ENCODE measurements at places on chromosomes 12 and 14.

DNA sequence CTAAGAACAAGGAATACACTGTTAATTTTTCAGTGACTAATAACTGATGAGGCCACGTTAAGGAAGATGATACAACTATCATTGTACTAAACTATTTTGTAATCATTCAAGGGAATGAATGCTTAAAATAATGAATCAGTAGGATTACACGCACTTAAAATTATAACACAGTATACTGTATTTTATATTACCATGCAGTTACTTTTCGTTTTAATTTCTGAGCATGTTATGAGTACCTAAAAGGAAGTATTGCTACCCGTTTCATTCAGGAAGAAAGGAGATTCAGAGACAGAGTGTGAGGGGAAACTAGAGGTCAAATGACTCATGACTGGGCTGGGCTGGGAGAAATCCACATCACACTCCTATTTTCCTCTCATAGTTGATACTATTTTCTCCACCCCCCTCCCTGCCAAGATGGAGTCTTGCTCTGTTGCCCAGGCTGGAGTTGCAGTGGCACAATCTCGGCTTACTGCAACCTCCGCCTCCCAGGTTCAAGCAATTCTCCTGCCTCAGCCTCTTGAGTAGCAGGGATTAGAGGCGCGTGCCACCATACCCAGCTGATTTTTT lies 202.0 kb downstream of the PPM1H start:
- no peak for DNase-seq

GRCh38 chr12:113322343-113322742 lies 12.6 kb downstream of the SLC8B1 start:
- DNase-seq = no peak

- no peak for DNase-seq
Observed at GRCh38 chr14:59184396-59184795, 4.1 kb upstream of the DAAM1 start.

DNA sequence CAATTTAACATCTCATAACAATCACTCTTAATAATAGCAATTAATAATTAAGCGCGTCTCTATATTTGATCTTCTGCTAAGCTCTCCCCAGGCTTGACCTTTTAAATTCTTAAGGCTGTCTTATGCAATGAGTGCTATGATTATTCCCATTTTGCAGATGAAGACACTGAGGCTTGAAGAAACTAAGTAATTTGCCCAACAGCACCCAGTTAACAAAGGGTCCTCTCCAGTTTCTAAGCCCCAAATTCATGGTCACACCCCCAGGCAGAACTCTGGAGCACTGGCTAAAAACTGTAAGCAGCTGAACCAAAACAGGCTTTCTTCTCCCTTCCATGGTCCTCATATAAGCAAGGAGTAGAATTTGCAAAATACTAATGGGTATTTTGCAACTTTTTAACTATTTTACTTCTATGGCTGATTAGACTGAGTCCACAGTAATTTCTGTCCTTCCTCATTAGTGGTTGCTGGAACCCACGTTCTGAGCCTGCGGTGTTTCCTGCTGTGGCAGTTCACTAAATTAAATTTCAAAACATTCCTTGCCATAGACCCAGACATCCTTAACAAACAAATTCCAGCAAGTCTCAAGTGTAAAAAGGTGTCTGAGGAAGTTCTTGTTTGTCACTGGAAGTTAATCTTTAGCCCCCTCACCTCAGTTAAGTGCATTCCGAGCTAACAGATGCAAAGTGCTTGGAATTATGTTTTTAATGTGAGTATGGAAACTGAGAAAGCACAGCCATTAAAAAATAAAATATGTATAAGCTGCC lies 76.5 kb downstream of the TMEM132D start:
- DNase-seq = no peak

DNA sequence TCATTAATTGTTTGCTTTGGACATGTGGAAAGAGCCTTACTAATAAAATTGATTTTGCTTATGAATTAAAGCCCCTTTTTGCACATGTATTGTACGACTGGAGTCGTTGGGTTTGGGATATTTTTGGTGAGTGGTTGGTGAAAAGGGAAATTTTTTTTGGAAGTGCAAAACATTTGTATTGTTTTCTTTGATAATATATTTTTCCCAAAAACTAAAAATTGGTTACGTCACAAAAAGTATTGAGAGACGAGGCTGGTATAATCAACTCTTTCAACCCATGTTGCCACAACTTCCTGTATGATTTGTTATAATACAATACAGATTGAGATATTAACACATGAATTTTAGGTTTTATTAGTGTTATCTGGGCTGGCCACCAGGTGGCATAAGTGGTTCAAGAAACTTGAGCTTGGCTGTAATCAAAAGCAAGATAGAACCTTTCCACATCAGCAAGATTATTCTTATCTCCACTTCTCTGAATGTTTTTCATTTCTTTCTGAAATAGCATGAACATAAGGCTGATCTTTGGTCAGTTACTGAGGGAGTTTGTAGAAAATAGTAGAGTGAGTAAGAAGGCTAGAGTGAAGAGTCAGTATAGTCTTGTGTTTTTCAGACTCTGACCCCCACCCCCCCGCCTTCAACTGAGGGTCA lies 8.7 kb downstream of the NGDN start:
- DNase-seq = no peak

- no peak for DNase-seq
Observed at GRCh38 chr14:33555710-33556350, 395.0 kb downstream of the EGLN3 start.

- no peak for DNase-seq
Observed at GRCh38 chr12:11978726-11979384, 91.9 kb upstream of the BCL2L14 start.

GRCh38 chr12:68405343-68405781 lies 73.2 kb upstream of the MDM1 start:
- no peak for DNase-seq

GRCh38 chr12:127284870-127285431 lies 982.0 kb upstream of the TMEM132C start:
- no peak for DNase-seq

- peak; percentile 61 for DNase-seq
Observed at GRCh38 chr12:96516472-96517430, 27.4 kb downstream of the CFAP54 start.

DNA sequence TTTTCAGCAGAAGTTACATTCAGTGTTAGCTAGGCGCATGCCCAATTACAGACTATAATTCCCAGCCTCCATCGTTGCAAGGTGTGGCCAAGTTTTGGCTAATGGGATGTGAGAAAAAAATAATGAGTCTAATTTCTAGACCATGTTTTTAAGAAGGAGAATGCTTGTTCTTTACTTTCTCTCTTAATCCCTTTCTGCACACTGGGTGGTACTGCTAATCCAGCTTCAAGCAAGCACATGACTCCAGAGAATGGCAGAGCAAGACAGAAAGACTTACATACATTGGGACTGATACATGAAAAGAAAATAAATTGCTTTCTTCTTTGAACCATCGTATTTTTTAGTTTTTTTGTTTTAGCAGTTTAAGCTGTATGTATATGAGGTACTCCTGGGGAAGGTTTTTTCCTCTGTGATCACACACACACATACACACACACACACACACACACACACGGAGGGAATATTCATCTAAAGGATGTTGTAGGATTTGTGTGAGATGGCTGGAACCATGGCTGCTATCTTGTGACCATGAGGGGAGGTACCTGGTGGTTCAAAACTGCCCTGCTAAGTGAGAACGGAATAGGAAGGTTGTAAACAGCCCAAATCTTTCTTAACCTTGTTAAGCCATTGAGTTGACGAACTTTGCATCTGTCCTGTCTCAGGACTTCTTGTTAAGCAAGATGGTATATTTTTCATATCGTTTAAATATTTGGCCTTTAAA lies 34.3 kb upstream of the LTA4H start:
- no peak for DNase-seq

GRCh38 chr12:94779485-94779884 lies 129.1 kb upstream of the TMCC3 start:
- DNase-seq = no peak

- DNase-seq = no peak
Observed at GRCh38 chr14:21626491-21627230, 8.1 kb downstream of the OR10G2 start.

GRCh38 chr12:48863291-48863690 lies 2.4 kb downstream of the RND1 start:
- no peak for DNase-seq

GRCh38 chr12:124296916-124297351 lies 2.0 kb downstream of the RFLNA start:
- no peak for DNase-seq

GRCh38 chr12:78096909-78097597 lies 266.4 kb downstream of the NAV3 start:
- DNase-seq = no peak

DNA sequence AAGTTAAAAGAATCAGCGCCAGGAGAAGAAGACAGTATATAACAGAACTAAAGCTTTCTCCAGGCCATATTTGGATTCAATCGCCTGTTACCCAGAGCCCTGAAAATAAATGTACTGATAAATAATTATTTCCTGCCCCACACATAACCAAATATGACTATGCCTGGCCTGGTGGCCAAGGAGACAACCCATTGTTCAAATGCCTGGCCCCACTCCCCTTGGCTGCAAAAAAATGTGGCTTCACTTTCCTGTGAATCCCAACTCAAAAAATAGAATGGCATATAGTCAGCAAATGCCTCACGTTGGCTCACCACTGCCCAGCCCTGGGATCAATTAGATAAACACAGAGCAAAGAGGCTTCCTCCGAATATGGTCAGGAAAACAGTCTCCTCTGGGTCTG lies 472.1 kb downstream of the BCL11B start:
- DNase-seq = no peak

- no peak for DNase-seq
Observed at GRCh38 chr14:104524726-104525125, 54.8 kb upstream of the C14orf180 start.

DNA sequence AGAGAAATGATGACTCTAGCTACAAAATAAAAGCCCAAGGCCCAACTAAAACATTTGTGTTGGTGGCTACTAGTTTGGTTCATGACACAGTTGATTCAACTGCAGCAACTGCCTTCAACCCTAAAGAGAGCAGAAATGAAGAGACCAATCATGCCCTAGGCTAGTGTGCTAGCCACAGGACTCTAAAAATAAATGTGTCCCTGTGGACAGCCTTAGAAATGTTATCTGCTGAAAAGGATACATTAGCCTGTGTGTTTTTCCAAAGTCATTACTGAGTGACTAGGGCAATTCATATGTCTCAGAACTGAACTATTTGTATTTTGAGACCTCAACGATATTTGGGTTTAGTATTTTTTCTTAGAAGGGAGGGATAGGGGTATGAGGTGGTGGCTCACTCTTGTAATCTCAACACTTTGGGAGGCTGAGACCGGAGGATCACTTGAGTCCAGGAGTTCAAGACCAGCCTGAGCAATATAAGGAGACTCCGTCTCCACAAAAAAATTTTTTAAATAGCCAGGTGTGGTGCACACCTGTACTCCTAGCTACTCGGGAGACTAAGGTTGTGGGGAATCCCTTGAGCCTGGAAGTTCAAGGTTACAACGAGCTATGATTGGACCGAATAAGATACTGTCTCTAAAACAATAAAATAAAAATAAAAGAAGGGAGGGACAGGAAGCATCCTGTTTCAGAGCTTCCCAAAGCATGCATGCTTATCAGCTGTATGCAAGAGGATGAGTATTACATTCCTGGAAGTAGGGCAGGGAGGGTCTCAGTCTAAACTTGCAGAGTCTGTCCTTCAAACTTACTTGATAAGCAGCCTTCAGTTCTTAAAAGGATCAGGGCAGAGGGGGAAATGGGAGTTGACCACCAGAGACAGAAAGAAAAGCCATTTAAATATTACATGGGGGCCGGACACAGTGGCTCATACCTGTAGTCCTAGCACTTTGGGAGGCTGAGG lies 29.6 kb upstream of the NAP1L1 start:
- DNase-seq = no peak

DNA sequence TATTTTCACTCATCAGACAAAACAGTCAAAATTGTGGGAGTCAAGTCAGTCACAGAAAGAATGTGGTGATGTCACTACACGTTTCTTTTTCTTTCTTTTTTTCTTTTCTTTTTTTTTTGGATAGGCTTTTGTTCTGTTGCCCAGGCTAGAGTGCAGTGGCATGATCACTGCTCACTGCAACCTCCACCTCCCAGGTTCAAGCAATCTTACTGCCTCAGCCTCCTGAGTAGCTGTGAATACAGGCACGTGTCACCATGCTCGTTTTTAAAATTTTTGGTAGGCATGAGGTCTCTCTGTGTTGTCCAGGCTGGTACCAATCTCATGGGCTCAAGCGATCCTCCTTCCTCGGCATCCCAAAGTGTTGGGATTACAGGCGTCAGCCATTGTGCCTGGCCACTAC lies 2.3 kb downstream of the CLECL1 start:
- no peak for DNase-seq

GRCh38 chr12:6745741-6746525 lies 7.0 kb downstream of the MLF2 start:
- no peak for DNase-seq

Data from stimulated activated CD8-positive, alpha-beta memory T cell treated with anti-CD3 and anti-CD28 coated beads, Interleukin-15, amount 100 ng/mL, for 24 hours (primary cell).